ENCODE measurements at places on chromosomes 3 and 15.

- no peak for DNase-seq
Observed at GRCh38 chr3:66644549-66644948, 143.7 kb upstream of the LRIG1 start.

GRCh38 chr3:177335728-177336127 lies 138.4 kb upstream of the TBL1XR1 start:
- DNase-seq, result no peak

GRCh38 chr3:107791027-107791426 lies 268.3 kb downstream of the BBX start:
- DNase-seq, result no peak

- no peak for DNase-seq
Observed at GRCh38 chr15:57458356-57458781, 82.1 kb downstream of the CGNL1 start.

DNA sequence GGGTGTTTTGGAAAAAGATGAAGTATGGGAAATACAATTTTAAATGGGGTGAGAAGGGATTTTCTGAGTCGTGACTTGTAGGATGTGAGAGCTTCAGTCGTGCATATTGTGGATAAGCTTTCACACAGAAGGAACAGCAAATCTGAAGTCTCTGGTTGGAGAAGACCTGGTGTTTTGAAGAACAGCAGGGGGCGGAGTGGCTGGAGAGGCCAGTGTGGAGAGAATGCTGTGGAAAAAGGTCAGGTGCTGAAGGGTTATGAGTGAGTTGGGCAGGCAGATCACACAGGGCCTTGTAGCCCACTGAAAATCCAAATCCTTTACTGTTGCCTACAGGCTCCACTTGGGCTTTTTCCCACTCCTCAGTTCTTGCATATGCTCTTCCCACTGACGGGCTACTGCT lies 14.1 kb upstream of the SCAANT1 start:
- no peak for DNase-seq

- no peak for DNase-seq
Observed at GRCh38 chr3:96319166-96319565, 495.2 kb upstream of the EPHA6 start.

- no peak for DNase-seq
Observed at GRCh38 chr3:71930056-71930991, 145.4 kb upstream of the PROK2 start.

DNA sequence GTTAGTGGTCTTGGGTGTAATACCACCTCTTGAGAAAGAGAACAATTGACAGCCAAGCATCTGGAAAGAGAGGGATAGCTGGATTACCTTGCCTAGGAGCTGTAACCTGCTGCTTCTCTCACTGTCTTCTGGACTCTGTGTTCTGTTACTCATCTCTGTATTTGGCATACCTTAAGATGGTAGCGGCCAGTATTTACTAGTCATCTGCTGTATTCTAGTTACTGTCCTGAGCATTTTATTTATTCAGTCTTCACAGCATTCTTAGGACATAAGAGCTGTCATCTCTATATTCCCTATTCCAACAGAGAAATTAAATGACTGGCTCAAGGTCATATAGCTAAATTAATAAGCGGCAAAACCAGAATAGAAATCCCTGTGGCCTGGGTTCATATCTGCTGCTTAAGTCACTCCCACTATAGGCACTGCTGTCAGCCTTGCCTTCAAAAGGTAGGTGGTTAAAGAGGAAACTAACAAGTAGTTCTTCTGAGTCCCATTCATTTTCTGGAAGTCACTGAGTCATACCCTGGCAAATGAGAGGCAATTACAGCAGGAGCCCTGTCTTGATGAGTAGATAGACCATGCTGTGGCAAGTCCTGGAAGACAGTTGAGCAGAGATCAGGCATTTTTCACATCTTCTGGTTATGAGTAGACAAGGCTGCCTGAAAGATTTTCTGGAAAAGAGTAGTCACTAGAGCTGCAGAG lies 68.2 kb downstream of the RAB7A start:
- DNase-seq, result no peak

DNA sequence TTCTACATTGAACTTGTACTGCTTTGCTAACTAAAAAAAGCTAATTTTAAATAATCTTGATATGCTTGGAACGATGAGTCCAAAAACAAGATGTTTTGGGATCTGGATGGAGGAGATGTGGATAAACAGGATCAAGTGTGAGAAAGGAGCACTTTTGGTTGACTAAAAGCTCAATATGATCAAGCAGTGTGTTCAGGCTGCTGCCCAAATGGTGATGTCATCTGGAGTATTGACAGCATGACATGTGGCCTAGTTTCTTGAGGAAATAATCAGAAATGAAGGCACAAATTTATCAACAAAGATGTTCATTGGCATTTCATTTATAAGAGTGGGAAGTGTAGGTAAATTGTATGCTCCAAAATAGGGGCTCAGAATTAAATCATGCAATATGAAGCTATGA lies 161.2 kb downstream of the SOX2 start:
- DNase-seq, result no peak

DNA sequence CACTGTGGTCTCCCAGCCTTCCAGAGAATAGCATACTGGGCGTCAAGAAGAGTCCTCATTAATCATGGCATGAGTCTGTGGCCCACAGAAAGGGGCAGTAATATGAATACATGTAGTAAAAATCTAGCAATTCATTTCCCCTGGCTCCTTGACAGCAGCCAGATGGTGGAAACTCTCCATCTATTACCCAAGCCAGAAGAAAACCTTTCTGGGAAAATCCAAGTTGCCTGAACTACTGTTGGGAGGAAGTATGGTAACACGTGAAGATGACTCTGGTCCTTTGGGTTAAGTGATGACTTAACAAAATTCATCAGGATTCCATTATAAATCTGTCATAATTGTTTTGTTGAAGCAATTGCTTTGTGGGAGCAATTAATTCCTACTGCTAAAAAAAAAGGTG lies 530.5 kb downstream of the FHIT start:
- DNase-seq, result no peak

DNA sequence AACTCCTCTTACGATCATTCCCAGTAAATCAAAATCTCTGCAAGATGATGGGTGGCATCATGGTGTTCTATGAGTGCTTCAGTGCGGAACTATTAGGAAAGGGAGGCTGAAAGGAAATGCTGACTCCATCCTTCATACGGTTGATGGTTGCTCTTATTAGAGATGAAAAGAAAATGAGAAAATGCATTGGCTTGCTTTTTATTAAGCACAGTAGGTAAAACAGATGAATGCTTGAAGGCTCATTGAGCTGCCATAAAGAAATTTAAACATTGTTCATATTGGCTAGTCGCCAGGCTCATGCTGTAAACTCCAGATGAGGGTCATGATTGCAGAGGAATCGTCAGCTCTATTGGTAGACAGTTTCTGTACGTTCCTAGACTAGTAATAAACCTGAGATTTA lies 115.8 kb downstream of the EPHA3 start:
- no peak for DNase-seq

DNA sequence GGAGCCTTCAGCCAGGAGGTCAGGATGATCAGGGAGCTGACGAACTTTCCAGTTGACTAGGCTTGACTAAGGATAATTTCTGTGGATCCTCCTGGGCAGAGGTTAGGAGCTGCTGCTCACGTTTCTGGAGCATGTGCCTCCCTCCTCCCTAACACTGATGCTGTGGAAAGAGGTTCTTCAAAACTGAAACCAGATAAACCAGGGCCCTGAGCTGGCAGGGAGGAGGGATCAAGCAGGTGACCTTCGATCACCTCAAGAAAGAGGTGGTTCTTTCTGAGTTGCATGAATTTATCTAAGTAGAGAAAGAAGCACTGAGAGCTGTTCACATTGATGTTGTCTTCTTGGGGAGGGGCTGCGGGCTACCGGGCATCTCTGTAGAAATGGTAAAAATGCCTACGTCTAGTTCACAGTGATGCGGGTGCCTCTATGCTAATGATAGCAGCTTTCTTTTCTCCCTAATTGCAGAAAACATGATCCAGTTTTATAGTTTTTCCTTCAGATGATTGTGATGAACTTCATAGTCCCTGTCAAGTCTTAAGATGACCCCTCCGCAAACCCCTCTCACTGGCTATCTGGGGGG lies 332.7 kb upstream of the LRRFIP2 start:
- no peak for DNase-seq

- no peak for DNase-seq
Observed at GRCh38 chr3:194797555-194798250, 112.0 kb downstream of the FAM43A start.

DNA sequence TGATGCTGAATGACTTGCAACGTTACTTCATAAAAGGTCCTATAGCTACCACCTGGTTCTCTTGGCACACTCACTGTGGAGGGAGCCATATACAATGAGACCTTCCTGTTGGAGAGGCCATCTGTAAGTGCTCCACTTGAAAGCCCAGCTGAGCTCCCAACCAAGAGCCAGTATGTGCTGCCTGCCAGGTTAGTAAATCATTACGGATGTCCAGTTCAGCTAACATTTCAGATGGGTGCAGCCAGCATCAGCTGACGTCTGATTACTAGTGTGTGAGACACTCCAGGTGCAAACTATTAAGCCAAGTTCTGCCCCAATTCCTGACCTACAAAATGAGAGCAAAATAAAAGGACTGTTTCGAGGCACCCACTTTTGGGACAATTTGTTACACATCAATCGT lies 274.4 kb upstream of the ROBO2 start:
- no peak for DNase-seq

DNA sequence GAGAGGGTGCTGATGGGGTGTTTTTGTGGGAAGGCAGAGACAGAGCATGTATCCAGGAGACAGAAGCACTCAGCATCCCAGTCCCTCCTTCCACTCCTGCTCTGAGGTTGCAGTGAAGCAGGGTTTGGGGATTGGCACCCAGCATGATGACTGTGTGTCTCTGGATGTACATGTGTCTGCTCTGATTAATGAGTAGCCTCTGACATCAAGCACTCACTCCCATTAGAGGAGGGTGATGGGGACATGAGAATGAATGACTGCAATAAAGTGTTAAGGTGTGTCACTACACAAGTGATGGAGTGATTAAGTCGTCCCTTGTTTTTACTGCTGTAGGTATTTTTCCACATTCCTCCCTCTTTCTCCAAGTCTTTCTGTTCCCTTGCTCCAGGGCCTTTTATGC lies 9.6 kb upstream of the MYZAP start:
- no peak for DNase-seq

GRCh38 chr15:57792724-57793449 lies 86.4 kb downstream of the POLR2M start:
- DNase-seq, result no peak

- no peak for DNase-seq
Observed at GRCh38 chr3:178201714-178202113, 334.5 kb upstream of the KCNMB2 start.

- no peak for DNase-seq
Observed at GRCh38 chr3:25558796-25559195, 105.9 kb downstream of the TOP2B start.

- no peak for DNase-seq
Observed at GRCh38 chr15:31953478-31953877, 76.8 kb upstream of the CHRNA7 start.

- no peak for DNase-seq
Observed at GRCh38 chr3:35200056-35200455, 439.3 kb upstream of the ARPP21 start.

GRCh38 chr3:48407542-48408099 lies 22.3 kb downstream of the PLXNB1 start:
- DNase-seq, result no peak

DNA sequence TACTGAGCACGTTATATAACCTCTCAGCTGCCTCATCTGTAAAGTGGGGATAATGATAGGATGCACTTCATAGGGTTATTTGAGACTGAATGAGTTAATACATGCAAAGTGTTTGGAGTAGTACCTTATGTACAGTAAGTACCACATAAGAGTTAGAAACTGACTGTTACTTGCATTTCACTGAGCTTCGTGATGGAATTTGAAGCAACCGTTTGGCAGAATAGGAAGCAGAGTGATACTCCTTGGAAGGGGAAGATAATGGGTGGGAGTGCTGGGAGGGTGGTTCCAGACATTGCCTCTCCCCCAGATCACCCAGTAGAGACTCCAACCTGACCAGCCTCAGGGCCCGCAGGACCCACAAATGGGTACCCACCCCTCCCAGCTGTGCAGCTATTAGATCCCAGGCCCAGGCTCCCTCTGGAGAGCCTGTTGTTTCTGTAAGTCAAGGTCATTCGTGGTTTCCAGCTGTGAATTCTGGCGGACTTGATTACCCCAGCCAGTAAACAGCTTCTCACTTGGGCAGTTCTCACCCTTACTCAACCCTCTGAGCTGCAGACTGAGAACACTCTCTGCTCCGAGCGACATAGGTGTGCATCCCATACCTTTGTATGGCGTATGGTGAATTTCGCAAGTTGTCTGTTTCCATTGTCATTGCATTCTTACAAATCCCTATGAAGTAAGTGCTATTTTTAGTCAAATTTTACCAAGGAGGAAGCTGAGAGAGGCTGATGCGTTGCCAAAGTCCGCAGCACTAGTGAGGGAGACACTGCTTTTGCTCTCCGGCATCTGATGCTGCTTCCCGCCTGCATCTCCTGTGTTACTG lies 11.1 kb downstream of the ALPK3 start:
- DNase-seq, result no peak

GRCh38 chr3:31105011-31105410 lies 210.6 kb upstream of the GADL1 start:
- no peak for DNase-seq

DNA sequence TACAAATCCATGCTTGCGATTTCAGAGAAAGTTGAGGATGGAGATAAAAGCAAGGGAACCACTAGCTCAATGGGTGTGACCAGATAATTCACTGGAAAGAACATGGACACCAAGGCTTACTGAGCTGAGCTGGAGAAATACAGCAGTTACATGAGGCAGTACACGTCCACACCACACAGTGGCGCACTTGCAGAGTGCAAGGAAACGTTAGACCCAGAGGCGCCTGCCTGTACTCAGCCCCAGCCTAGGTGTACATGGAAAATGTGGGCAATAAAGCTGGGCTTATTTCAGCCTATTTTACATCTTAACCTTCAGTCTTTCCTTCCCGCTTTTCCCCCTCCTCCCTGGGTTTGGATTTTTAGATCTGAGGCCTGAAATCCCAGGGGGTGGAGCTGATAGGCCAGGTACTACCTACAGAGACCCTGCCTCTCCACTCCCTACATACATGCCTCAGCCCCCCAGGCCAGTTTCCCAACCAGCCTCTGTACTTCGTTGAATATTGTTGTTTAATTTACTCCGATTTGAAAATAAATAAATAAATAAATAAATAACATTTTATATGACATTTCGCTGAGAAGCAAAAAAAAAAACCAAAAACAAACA lies 60.1 kb downstream of the PCOLCE2 start:
- DNase-seq, result peak; percentile 42

- no peak for DNase-seq
Observed at GRCh38 chr3:103796068-103796467, 1361.3 kb downstream of the ZPLD1 start.
